RWPE2 (cell line): ENCODE measurements at places on chromosomes 12 and 14.

DNA sequence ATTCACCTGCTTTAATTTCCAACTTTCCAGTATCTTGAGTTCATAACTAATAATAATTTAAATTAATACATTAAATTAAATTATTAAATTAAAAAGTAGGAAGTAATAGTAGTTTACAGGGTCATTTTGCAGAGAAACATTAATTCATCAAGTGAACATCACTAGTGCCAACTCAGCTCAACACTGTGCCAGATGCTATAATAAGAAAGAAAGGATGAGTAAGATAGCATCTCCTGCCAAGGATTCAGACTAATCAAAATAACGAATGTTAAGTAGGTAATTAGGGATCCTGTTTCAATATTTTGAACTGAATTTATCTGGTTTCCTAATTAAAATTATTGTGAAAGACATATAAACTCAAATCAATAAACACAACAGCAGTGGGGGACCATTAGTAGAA is 596.7 kb downstream of the SLC6A15 start:
- no peak for DNase-seq

- DNase-seq: no peak
Observed at GRCh38 chr14:54698501-54698900, 131.6 kb downstream of the SAMD4A start.

- DNase-seq: peak; percentile 63
Observed at GRCh38 chr14:101077481-101078074, 174.1 kb upstream of the RTL1 start.

GRCh38 chr12:46365951-46366379 is 6.6 kb downstream of the SLC38A2 start:
- no peak for DNase-seq

GRCh38 chr14:51394804-51395203 is 154.8 kb downstream of the TMX1 start:
- no peak for DNase-seq

GRCh38 chr12:26402648-26403047 is 207.3 kb downstream of the SSPN start:
- no peak for DNase-seq
